Ovary (tissue), 10 donors: ENCODE measurements at places on chromosomes 4 and X. TPM values are rescaled to one million over a fixed set of nuclear protein-coding genes. Genes with fewer than 3 reads are reported as not detected.

DNA sequence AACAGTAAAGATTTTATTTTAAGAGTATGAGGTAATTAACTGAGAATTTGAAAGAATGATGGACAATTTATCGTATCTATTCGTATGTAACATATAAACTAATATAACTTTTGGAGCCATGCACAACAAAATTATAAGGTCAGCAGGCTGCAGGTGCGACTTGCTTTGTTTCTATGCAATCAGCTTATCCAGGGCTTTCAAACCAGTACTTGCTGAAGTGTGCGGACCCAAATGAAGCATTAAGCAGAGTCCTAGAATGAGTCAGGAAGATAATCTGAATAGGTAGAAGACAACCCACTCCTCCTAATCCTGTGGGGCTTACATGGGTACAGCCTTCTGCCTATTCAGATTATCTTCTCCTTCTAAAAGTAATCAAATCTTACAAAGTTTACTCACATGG is 2.1 kb downstream of the NSD2 start:
- DNase-seq = no peak

GRCh38 chr4:189032606-189033338 is 893.5 kb downstream of the TRIML1 start:
- no peak for DNase-seq

- no peak for DNase-seq
Measured at GRCh38 chr4:7021930-7022664, 21.1 kb upstream of the TADA2B start.

DNA sequence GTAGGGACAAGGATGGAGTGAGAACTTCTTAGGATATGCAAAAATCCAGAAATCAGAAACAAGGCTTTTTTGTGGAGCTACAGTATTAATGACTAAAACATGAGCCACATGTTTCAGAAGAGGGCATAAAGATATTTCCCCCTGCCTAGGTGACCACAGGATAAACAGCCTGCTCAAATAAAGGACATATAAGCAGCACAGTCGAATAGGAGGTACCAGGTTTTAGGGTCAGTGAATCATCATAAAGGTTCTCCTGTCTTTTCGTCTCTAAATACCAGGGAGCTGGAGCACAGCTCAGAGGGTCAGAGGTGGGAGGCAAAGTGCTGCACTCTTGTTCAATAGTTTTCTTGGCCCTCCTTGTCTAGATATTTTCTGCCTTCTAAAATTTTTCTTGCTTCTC is 211.9 kb upstream of the HS3ST1 start:
- no peak for DNase-seq

DNA sequence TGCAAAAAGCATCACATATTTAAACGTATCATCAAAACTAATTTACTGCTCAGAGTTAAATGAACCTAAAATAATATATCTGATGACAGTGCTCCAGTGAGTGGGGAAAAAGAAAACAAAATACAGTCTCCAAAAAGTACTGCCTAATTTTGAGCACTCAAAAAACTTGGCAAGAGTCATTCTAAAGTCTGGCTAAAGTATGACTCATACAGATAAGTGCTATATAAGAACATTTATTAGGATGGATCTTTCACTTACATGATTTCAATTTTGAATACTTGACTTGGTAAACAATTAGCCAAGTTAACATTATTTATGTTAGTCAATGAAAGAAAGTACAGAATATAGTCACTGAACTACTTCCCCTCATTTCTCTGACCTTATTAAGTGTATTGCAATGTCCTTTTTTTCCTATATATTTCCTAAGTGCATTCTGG is 27.2 kb downstream of the FBXO8 start:
- no peak for DNase-seq

DNA sequence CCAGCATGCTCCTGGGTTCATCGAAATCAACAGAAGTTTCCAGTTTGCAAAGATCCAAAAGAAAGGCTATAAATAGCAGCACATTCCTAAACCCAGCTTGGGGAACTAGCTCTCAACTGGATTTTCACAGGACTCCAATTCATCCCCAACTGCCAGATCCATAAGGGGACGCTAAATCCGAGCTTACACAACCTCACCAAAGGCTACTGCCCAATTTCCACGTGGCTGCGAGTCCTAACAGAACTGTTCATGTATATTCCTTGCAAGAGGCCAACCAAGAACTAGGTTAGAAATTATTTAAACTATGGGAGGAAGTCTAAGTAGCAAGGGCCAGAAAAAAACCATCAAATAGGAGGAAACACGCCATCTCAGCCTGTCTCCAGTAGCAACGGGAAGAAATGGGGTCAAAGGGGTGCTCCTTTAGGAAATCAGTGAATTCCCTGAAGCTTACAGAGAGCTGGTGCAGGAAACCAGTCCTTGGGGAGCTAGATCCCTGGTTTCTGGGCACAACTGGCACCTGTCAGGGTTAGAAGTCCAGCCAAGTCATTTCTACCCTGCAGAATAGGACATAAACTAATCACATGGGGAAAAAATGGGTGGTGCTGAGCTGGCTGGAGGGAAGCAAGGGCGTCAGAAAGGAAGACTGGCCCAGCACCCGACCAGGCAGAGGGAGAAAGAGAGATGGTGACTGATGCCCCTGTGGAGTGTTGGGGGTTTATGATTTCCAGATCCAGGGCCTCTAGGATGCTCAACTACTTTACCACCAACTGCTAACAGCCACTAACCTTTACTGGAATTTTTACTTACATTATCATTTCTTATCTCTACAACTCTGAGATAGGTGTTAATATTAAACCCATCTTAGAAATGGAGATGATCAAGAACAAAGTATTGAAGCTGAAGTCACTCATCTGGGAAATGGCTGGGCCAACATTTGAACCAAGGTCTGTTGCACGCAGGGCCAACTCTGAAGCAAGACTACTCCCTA is 20.5 kb downstream of the RELL1 start:
- no peak for DNase-seq

- no peak for DNase-seq
Measured at GRCh38 chr4:147643616-147644015, 26.4 kb downstream of the TMEM184C start.

- no peak for DNase-seq
Measured at GRCh38 chr4:76559236-76560071, 124.4 kb downstream of the SHROOM3 start.

DNA sequence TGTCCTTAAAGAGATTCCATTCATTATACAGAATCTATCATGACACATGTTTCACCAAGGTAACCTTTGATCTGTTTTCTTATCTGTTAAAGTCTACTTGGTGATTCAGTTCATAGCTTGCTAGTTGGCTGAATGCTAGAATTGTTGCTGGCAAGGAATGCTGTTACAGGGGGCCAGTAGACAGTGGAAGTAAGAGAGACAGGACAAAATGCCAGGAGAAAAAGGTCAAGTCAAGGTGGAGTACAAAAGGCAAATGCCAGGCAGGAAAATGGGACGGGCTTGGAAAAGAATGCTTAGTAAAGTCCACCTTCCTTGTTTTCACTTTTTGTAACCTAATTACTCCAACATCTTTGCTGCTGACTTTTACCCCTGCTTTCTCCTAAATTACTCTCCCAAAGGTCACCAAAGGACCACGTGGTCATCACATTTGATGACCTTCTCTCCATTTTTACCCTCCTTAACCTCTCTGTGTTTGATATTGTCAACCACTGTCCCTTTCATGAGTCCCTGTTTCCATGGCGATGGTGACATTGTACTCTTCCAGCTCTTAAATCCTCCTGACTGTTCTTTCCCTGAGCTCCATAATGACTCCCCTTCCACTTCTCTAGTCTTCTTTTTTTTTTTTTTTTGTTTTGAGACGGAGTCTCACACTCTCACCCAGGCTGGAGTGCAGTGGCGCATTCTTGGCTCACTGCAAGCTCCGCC is 24.5 kb upstream of the TAPT1 start:
- DNase-seq = no peak

DNA sequence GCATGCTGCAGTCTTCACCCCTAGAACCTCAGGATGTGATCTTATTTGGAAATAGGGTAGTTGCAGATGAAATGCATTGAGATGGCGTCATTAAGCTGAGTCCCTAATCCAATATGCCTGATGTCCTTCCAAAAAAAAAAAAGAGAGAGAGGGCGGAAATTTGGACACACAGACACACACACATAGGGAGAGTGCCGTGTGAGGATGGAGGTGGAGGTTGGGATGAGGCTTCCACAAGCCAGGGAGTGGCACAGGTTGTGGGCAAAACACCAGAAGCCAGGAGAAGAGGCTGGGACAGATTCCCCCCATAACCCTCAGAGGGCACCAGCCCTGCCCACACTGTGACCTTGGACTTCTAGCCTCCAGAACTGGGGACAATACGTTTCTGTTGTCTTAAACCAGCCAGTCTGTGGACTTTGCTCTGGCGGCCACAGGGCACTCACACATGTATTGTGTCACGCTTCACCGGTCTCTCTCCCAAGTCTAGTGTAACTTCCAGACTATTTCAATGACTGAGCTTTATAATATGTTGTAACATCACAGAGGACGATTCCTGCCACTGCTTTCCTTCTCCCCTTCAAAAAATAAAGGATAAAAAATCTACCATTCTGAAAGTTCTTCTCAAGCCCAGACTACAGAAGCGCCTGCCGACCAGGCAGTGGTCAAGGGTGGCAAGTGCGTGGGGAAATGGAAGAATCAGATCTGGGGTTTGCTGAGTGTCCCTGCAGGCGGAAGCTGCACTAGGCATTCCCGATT is 35.8 kb upstream of the MAN2B2 start:
- DNase-seq = no peak

DNA sequence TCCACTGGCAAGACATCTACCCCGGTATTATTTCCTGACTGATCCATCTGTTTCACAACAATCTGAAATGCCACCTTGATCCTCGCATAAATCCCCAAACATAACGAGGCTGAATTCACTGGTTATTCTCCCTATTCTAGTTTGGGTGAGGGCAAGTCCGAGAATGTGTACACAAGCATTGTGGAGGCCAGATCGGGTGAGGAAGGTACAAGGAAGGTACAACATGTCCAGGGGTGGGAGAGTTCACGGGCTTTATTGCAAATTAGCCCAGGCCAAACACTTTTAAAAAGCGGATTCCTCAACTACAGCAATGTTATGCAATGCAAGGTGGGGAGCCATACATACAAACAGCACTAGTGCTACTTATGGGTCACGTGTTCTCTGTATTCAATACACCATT is 82.0 kb upstream of the STS start:
- no peak for DNase-seq

DNA sequence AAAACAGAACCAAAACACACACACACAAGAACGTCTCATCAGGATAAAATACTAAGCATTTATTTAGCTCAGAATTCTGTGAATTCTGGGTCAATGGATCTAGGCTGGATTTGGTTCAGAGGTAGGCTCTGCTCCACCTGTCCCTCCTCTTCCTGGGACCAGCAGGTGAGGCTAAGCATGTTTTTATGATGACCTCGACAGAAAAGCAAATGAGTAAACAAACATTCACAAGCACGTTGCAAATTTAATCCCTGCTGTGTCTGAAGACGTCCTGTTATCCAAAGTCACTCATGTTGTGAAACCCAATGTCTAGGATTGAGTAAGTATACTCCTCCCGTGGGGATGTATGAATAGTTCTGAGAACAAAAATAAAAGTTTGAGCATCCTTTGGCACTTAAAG is 371.4 kb upstream of the TECRL start:
- DNase-seq = no peak

- DNase-seq = no peak
Measured at GRCh38 chrX:17380221-17380620, 5.2 kb downstream of the NHS start.

DNA sequence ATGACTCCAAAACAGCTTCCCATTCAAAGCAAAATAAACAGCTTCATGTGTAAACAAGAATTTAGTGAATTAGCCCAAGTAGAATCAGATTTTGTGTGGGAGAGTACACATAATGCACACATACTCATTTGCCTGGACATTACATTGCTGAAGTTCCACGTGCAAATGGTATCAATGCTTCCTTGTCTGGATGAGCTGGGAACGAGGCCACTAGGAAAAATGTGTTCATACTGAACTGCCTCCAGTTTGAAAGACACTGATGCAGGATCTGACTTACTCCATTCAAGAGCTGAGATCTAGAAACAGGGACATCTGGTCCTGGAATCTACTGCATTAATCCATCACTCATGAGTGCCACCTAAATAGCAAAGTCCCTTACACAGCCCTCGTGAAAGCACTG is 228.0 kb downstream of the APBB2 start:
- no peak for DNase-seq

GRCh38 chr4:182928061-182928460 is 10.9 kb upstream of the DCTD start:
- DNase-seq = no peak

DNA sequence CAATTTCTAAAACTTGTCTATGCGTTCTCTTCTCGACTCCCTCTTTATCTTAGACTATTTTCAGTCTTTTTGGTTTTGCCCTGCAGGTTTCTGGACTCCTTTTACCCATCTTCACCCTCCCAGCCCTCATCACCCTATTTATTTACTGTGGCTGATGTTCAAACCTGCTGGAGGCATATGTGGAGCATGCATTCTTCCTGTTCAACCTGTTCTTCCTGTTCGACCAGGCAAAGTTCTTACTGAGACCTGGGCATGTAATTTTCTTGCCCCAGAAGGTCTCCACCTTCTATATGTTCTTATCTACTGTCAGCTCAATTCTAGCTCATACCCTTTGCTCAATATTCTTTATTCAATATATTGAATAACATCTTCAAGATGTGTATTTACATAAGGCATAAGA is 69.4 kb upstream of the AGA start:
- DNase-seq = no peak

DNA sequence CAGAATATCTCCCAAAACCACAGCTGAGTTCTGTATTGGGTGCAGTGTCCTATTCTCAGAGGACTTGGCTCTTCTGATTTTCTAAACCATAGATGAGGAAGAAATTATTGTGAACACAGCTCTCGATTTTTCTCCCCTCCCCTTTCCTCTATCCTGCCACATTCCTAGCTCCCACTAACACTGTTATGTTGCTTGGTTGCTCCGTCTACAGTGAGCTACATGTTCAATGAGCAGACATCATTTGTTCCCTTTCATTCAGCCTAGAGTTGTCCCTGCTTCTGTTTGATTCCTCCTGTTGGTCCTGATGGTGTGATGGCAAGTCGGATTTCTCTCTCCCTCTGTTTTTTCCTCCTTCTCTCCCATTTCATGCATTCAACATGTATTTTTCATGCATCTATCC is 65.9 kb downstream of the DIPK2B start:
- DNase-seq = no peak

- no peak for DNase-seq
Measured at GRCh38 chr4:188854436-188854835, 715.2 kb downstream of the TRIML1 start.

- DNase-seq = no peak
Measured at GRCh38 chrX:65772842-65773241, 105.4 kb downstream of the MSN start.

- DNase-seq = no peak
Measured at GRCh38 chr4:73606465-73606974, 13.7 kb downstream of the RASSF6 start.

GRCh38 chr4:104942990-104943743 is 203.5 kb upstream of the TET2 start:
- no peak for DNase-seq

GRIA2 gene
- 0.04 TPM for polyA plus RNA-seq

TRAM1L1 gene
- polyA plus RNA-seq = 2.0 TPM

ANK2 gene
- 26.4 TPM for polyA plus RNA-seq

BMX gene
- 3.9 TPM for polyA plus RNA-seq

GRIA3 gene
- 1.2 TPM for polyA plus RNA-seq

FAM9B gene
- polyA plus RNA-seq = 0.07 TPM

ABCG2 gene
- polyA plus RNA-seq = 4.4 TPM

IKBKG gene
- 1.5 TPM for polyA plus RNA-seq

KCNE5 gene
- 0.62 TPM for polyA plus RNA-seq

ABCD1 gene
- 1.4 TPM for polyA plus RNA-seq

STBD1 gene
- 4.2 TPM for polyA plus RNA-seq

NKRF gene
- polyA plus RNA-seq = 10.1 TPM

PPEF2 gene
- not detected for polyA plus RNA-seq
